CD4-positive, alpha-beta memory T cell (primary cell): ENCODE measurements at places on chromosomes 5 and 9. TPM values are rescaled to one million over a fixed set of nuclear protein-coding genes. Genes with fewer than 3 reads are reported as not detected.

PHF19 gene
- 15.4 TPM for polyA plus RNA-seq

PCDHGA9 gene
- 0.09 TPM for polyA plus RNA-seq

GBGT1 gene
- 0.16 TPM for polyA plus RNA-seq

TTC33 gene
- polyA plus RNA-seq: 17.2 TPM

EDIL3 gene
- polyA plus RNA-seq: not detected

ZNG1F gene
- 3.8 TPM for polyA plus RNA-seq

NIPAL4 gene
- not detected for polyA plus RNA-seq

GFPT2 gene
- 0.13 TPM for polyA plus RNA-seq

GRHPR gene
- 106 TPM for polyA plus RNA-seq

PCDHA10 gene
- polyA plus RNA-seq: not detected

GARNL3 gene
- 0.41 TPM for polyA plus RNA-seq

SPINK13 gene
- polyA plus RNA-seq: not detected

- no peak for DNase-seq
These were observed 306.4 kb upstream of the PAPPA start for GRCh38 chr9:115847216-115847615.

- no peak for DNase-seq
These were observed 424.2 kb upstream of the GRIA1 start for GRCh38 chr5:153066281-153066680.

GRCh38 chr5:23583081-23583480 is 75.7 kb downstream of the PRDM9 start:
- DNase-seq: no peak

- no peak for DNase-seq
These were observed 163.4 kb downstream of the RGS3 start for GRCh38 chr9:113626735-113627495.

- no peak for DNase-seq
These were observed 262.1 kb downstream of the FANCC start for GRCh38 chr9:95055334-95055850.

DNA sequence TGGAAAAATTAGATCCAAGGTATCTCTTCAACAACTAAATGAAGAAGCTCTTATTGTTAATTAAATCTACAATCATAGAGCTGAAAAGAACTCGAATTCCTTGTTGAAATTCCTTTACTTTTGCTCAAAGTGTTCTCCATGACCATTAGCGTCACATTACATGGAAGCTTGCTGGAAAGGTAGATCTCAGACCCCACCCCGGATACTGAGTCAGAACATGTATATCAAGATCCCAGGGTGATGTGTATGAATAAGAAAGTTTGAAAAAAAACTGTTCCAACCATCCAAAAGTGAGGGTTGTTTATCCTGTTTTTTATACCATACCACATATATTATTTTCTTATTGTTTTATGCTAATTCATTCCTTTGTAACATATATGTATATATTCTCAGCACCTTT is 237.1 kb upstream of the PUM3 start:
- no peak for DNase-seq

DNA sequence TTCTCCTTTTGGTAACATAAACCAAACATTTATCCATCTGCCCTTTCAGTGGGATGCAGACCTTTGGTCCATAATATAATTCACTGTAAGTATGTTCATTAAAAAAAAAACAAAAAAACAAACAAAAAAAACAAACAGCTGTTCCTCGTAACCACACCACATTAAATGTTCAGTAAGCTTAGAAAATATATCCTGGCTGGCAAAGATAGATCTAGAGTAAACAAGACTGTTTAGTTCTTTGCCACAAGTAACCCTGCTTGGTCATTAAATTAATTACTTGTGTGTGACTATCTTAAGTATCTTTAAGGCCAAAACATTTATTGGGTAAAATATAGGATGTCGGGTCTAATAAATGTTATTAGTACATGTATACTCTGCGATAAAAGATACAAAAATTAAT is 1717.1 kb downstream of the EFNA5 start:
- no peak for DNase-seq

DNA sequence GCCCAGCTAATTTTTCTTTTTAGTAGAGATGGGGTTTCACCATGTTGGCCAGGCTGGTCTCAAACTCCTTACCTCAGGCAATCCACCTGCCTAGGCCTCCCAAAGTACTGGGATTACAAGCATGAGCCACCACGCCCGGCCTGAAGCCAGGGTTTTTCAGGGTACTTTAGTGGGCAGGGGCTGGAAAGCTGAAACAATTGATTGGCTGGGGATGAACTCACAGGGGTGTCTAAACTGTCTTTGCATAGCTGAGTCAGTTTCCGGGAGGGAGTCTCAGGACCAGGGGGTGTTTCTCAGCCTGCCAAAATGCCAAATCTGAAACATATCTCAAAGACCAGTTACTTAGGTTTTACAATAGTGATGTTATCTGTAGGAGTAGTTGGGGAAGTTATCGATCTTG is 46.1 kb downstream of the PRUNE2 start:
- DNase-seq: no peak

DNA sequence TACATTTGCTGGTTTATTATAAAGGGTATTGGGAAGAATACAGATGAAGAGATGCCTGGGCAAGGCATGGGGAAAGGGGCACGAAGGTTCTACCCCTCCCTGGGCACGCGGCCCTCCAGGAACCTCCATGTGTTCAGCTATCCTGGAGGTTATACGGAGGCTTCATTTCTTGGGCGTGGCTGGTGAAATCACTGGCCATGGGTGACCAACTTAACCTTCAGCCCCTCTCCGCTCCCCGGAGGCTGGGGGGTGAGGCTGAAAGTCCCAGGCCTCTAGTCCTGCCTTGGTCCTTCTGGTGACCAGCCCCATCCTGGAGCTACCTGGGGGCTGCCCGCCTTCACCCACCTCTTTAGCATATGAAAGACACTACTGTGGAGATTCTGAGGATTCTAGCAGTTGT is 17.0 kb upstream of the RNF130 start:
- DNase-seq: no peak

GRCh38 chr5:150656191-150657132 is 4.6 kb upstream of the MYOZ3 start:
- DNase-seq: peak; percentile 85

- DNase-seq: no peak
These were observed 156.0 kb downstream of the CDC42SE2 start for GRCh38 chr5:131419877-131420276.

DNA sequence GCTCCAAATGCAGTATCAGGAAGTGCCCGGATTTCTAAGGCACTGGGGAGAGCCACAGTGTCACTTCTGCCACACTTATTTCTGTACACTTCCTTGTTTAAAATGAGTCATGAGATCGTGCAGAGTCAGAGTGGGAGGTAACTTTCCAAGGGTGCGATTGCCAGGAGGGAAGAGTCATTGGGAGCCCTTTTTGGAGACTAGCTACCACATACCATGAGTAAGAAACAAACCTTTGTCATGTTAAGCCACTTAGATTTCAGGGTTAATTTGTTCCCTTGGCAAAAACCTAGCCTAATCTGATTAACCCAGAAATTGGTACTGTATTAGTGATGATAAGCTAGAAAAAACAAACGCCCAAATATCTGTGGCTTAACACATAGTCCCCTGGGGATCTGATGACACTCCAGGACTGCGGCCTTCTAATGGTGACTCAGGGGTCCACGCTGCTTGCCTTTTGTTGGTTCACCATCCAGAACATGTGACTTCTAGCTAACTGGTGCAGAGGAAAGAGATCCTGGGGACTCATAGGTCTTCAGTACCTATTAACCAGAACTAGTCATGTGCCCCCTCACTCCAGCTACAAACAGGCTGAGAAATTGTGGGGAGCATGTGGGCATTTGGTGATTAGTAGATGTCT is 48.6 kb upstream of the TLE1 start:
- no peak for DNase-seq

- no peak for DNase-seq
These were observed 165.7 kb downstream of the NPR3 start for GRCh38 chr5:32876791-32877190.

GRCh38 chr9:1938675-1939170 is 76.4 kb upstream of the SMARCA2 start:
- no peak for DNase-seq

GRCh38 chr9:70385426-70385825 is 29.0 kb downstream of the KLF9 start:
- no peak for DNase-seq

DNA sequence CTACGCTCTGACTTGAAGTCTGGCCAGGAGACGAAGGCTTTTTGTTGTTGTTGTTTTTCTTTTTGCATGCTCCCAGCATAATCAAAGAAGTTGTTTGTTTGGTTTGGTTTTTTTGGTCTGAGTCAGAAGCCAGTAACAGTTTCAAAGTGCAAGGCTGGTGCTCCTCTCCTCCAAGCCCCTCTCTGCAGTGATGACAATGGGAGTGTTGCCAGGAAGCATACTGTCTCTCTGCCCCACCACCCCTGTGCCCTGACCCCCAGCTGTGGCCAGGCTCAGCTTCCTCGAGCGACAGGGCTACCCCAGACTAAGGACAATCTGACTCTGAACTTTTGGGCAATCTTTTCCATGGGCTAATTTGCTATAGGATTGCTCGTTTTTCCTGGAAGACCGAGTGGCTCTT is 173.8 kb upstream of the PITX1 start:
- DNase-seq: no peak

GRCh38 chr5:149839761-149840160 is 104.8 kb downstream of the PDE6A start:
- no peak for DNase-seq

GRCh38 chr5:135488727-135489465 is 36.7 kb upstream of the TIFAB start:
- no peak for DNase-seq

DNA sequence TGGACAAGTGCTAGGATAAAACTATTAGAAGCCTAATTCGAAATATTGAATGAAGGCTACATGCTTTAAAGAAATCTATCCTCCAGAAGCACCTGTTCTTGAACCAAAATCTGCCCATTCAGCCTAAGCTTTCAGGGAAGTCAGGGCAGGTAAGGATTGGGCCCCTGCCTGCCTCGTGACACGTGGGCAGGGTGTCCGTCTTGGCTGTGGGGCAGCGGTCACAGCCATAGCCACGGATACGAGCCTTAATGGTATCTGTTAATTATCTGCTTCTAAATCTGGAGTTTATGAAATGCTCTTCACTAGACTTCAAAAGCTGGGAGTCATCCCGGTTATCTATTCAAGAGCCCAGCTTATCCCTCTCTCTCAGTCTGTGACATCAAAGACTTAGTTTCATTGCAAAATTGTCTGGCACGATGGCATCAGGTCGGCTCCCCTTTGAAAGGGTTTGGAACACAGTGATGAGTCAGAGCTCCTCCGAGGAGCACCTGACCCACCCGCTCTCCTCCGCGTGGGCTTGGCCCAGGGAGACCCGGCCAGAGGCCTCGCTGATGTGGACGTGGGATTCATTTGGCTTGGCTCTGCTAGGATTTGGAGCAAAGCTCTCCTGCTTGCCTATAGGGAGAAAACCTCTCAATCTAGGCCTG is 135.9 kb downstream of the MACROH2A1 start:
- DNase-seq: no peak
